Neural progenitor cell (in vitro differentiated cells): ENCODE measurements at places on chromosomes 4 and X.

DNA sequence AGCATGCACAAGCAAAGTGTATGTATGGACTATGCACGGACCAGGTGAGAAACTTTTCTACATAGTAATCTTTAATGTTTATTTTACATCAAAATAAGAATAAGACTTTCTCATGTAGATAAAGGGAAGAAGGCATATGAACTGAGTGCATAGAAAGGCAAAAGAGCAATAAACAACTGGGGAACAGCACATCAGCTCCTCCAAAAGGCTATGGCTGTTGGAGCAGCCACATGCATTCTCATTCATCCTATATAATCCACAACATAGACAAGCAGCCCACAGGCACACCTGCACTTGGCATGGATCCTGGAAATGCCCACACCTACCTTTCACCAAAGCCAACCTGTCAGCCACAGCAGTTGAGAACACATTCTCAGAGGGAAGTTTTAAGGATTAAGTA lies 586.9 kb upstream of the INTU start:
- DNase-seq, result no peak

DNA sequence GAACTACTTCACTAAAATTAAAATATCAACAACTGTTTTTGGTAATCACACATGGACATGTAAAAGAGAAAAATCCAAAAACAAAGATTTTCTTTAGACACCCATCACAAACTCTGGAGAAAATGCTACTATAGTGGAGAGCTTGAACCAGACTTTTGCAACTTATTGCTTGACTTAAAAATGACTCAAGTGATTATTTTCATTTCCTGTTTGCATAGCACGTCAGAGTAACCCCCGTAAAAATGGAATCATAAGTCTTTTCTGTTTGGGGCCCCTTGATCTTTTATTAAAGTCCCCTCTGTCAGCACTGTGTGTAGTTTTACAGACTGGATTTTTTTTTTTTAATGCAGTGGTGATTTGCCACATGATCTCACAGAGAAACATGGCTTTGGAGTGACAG lies 79.5 kb downstream of the PRKG2 start:
- no peak for DNase-seq

DNA sequence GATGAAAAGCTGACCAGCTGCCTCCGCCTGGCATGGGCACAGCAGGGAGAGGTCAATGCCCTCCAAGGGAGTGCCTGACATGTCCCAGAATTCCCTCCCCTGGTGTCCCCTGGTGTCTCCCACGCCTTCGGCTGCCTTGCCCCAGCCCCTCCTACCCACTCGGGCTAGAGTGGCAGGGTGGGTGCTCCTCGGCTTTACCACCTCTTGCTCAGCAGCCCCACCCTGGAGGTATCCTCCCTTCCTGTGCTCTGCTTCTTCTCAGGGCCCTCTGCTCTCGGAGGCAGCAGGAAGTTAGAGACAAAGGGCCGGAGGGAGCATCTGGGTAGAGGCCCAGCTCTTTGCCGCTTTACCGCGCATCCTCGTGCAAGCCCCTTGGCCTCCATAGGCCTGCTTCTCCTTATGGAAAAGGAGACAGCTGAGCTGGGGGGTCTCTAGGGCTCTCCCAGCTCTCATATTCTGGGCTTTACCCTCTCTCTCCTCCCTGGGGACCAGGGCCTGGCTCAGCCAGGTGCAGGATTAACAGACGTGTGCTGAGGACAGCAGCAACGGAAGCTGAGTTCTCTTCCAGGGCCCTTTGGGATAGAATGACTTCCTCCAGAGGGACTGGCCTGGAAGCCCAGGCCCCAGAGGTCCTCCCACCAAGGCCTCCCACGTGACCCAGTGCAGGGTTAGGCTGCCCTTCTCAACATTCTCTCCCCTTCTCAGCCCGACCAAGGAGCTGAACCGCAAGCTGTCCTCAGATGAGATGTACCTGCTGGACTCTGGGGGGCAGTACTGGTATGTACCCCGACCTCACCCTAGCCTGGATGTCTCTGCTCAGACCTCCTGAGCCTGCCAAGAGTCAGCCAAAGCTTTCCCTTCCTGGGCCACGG lies 17.2 kb downstream of the XPNPEP2 start:
- DNase-seq, result peak; percentile 36

- no peak for DNase-seq
These were observed 17.6 kb upstream of the BOD1L1 start for GRCh38 chr4:13645075-13645474.

DNA sequence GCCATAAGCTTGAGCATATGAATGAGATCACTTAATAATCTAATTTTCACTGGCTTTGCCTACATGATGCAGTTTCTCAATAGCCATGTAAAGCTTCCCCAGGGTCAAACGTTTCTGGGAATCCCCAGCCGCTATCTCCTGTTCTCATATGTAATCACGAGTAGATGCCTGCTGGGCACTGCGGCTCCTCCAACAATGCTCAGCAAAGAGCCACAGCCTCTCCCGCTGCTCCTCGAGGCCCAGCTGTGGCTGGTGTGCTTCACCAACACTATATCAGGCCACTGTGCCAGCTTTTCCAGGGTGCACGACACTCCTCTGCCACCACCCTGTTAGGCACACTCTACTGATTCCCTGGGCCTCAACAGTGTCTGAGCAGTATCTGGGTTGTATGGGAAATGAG lies 78.3 kb upstream of the RASGEF1B start:
- no peak for DNase-seq

DNA sequence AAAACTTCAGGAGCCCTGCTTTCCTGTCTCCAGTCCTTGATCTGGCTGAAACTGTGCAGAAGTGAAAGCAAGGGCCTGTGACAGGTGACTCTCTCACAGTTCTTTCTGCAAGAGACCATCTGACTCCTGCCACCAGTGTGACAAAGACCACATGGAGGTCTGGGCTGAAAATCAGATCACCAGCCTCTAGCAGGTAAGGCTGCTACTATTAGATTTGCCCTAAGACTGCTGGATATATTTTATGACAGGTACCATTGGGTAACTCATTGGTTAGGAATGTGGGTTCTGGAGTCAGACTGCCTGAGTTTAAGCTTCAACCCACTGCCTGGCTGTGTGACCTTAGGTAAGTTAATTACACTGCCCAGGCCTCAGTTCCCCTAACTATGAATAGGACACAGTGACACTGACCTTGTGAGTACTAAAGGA lies 163.3 kb upstream of the SLC7A11 start:
- no peak for DNase-seq

GRCh38 chr4:17009871-17010367 lies 111.5 kb upstream of the LDB2 start:
- no peak for DNase-seq

DNA sequence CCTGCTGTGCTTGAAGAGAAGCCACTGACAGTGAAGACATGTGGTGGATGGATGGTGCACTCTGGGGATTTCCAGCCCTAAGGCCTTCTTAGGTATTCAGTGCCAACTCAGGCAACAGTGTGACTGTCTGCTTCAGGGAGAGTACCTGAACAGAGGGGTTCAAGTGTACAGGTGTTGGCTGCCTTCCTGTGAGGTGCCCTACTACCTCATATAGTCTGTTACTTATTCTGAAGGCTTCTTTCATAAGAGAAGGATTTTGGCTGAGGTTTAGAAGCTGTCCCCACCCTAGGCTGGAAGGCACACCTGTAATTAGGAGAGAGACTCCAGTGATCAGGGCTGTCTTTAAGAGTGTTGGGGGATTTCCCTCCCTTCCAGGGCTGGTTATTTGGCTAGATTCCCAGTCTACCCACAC lies 1.8 kb downstream of the FTHL17 start:
- no peak for DNase-seq

- no peak for DNase-seq
These were observed 22.8 kb upstream of the AP1S2 start for GRCh38 chrX:15877380-15877779.

DNA sequence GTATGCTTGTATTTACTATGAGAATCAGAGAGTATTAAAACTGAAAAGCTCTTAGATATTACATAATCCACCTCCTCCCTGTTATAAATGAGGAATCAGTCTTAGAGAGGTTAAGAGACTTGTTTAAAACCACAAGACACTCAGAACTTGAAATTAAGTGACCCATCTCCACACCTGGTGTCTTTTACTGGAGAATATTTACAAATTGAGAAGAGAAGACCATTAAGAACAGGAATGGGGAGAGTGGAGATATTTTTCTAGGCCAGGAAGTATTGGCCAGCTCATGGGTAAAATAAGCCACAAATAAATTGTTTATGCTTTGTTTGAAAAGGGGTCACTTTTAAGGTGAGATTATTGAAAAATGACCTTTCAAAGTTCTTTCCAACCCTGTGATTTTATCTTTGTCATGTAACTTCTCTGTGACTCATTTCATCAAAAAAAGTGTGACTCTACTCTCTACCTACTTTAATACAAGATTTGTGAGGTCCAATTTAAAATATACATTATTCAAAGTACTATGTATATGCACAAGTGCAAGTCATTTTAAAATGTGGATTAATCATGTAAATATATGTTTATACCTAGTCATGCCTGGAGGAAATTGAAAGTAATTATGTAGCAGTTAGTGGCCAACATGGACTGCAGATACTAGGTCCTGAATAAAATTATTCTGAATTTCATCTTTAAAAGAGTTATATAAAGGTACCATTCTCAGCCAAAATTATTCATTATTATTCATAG lies 15.9 kb upstream of the COX7B2 start:
- no peak for DNase-seq

- peak; percentile 21 for DNase-seq
These were observed 1.5 kb upstream of the GDPD2 start for GRCh38 chrX:70421618-70422017.

- DNase-seq, result no peak
These were observed 12.6 kb downstream of the CISD2 start for GRCh38 chr4:102881343-102881742.

- no peak for DNase-seq
These were observed 826.2 kb downstream of the TECRL start for GRCh38 chr4:63583007-63583406.

DNA sequence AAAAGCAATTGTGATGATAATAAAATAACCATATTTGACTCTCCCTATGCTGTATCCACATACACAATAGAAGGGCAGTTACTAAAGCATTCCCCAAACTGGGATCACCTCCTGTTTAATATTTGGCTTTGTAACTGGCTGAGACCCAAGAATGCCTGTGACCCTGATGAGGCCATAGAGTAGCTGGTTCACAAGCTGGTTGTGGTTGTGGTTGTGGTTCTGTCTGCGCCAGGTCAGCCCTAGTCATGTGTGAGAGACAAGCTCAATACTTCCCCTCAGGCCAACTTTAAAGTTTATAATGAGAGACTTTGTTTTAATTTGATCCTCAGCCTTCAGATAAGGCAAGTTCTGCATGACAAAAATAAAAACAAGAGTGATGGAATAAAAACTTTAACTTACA lies 209.9 kb downstream of the PARM1 start:
- no peak for DNase-seq
